Tongue (tissue), 3 donors: ENCODE measurements at places on chromosomes 6 and 20. TPM values are rescaled to one million over a fixed set of nuclear protein-coding genes. Genes with fewer than 3 reads are reported as not detected.

Gene LIN28B
- 0.21 TPM for total RNA-seq

Gene SLC12A5
- total RNA-seq = 0.21 TPM

Gene FOXQ1
- total RNA-seq = 6.4 TPM

Gene MRPS26
- 32.1 TPM for total RNA-seq

Gene ABHD16B
- not detected for total RNA-seq

Gene LKAAEAR1
- not detected for total RNA-seq

GRCh38 chr6:154914288-154914687, 80.8 kb upstream of the TIAM2 start:
- DNase-seq = no peak

DNA sequence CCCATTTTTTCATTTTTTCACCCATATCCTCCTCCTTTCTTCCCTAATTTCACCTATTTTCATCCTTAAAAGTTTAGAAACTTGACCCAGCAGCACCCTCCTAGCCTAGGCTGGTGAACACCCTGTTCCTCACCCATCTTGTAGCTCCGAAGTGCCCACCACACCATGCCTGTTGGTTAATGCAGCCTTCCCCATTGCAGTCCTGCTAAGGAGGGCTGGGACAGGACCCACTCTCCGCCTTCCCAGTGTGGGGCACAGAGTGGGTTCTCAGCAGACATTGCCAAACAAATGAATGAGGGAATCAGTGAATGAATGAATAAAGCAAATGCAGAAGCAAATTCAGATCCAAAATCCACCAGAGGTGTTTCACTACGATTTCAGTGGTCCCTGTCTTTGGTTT, 45.7 kb downstream of the CTCFL start:
- DNase-seq = no peak

- no peak for DNase-seq
These were observed 259.8 kb downstream of the PKHD1 start for GRCh38 chr6:51827580-51827979.

DNA sequence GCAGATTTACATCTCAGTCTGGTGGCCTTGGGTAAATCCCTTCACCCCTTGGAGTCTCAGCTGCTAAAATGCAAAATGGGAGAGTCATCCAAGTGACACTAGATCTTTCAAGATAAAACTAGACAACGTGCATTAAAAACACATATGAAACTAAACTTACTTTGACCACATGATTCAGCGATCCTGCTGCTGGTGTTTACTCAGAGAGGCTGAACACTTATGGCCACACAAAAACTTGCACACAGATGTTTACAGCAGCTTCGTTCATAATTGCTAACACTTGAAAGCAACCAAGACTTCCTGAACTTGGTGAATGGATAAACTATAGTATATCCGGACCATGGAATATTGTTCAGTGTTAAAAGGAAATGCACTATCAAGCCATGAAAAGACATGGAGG, 55.3 kb upstream of the GPR6 start:
- no peak for DNase-seq

- no peak for DNase-seq
These were observed 28.5 kb downstream of the TRERF1 start for GRCh38 chr6:42423244-42423643.
